ENCODE measurements at places on chromosomes 3 and 15.

GRCh38 chr15:95352631-95353187, 977.8 kb upstream of the NR2F2 start:
- DNase-seq = no peak

- DNase-seq = no peak
Measured at GRCh38 chr3:194042927-194043326, 93.0 kb upstream of the HES1 start.

- peak; percentile 5 for DNase-seq
Measured at GRCh38 chr15:89656116-89656815, 999 bp upstream of the KIF7 start.

DNA sequence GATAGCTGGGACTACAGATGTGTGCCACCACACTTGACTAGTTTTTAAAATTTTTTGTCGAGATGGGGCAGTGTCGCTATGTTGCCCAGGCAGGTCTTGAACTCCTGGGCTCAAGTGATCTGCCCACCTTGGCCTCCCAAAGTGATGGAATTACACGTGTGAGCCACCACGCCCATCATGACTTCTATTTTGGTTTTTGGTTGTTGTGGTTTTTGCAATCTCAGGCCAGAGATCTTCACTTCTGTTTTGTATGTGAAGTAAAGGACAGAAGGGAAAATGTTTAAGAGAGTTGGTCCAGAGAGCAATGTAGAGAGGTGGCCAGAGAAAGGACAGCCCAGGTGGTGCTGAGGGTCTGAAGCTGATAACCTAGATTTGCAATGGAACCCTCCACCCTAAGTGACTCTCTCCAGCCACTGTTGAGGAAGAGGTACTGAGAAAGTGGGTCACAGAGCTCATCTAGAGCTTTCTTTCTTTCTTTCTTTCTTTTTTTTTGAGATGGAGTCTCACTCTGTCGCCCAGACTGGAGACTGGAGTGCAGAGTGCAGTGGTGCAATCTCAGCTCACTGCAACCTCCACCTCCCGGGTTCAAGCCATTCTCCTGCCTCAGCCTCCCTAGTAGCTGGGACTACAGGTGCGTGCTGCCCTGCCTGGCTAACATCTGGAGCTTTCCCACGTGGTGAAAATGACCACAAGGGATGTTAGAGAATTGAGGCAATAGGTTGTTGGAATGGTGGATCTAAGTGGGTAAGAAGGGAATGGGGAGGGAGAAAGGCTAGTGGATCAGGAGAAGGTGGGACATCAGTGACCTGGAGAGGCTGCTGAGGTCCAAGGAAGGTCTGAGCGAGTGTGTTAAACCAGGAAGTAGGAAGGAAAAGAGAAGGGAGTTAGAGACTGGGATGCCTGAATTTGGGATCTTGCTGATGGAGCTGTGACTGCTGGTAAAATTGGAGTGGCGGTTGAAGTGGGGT, 22.4 kb upstream of the SEMA4B start:
- DNase-seq = no peak

DNA sequence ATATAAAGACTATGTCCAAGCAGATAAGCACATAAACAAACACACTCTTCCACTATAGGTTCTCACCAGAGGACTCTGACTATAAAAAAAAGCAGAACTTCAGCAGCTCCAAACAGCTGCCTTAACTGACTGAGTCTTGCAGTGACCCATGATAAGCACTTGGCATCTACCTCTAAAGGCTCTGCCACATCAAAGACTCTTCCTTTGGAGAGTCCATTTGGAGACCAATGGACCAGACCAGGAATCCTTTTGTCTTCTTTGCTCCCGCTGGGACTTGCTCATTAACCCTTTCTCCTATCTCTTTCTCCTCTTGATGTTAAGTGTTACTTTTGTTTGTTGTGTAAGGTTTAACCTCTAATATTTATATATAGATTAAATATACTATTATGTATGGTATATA, 424.1 kb downstream of the RSL24D1 start:
- no peak for DNase-seq

DNA sequence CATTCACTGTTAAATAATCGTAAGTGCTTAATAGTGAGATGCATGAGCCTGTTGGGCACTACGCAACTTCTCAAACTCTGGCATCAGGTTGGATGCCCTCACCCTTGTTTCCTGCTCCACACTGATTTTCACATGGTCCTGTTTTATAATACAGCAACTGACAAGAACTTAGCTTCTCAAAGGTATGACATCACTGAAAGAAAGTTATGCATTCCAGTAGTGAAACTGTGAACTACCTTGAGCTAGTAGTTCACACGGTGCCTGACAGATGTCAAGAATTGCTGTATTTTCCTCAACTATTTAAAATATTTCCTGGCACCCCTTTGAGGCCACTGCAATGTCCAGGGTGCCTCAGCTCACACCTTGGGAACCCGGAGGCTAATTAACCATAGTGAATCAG, 327.5 kb downstream of the RORA start:
- no peak for DNase-seq

DNA sequence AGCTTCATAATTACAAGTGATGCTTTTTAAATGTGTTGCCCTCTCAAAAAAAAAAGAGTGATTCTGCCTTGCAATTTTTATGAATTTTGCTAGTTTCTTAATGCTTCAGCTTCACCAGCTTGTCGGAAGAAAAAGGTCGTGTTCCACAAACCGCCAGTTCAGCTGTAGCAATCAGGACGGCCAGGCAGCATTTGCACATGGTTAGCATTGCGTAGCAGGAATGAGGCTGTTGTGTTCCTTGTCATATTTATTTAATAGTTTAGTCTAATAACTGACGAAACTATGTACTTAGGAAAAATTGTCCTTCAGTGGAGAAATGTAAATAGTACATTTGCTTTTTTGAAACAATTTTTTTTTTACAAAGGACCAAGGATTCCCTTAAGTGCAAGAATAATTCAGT, 64.9 kb upstream of the SELENOK start:
- DNase-seq = no peak

GRCh38 chr3:149975919-149976318, 5.2 kb upstream of the PFN2 start:
- DNase-seq = no peak

GRCh38 chr15:67570875-67571647, 28.6 kb downstream of the MAP2K5 start:
- no peak for DNase-seq

DNA sequence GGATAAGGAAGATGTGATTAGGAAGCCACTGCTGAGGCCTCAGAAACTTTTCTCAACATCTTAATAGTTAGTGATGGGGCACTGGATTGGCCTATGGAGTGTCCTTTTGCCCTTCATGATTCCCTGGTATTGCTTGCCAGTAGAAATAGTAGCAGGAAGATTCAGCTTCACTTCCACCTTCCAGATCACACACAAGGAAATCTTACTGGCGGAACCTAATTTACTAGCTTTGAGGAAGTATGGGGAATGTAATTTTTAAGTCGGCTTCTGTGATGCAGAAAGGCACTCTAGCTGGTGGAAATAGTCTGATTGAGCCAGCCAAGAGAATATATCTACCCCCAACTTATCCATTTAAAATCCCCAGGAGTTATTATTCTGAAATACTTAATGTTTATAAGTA, 46.5 kb downstream of the LPP start:
- no peak for DNase-seq

DNA sequence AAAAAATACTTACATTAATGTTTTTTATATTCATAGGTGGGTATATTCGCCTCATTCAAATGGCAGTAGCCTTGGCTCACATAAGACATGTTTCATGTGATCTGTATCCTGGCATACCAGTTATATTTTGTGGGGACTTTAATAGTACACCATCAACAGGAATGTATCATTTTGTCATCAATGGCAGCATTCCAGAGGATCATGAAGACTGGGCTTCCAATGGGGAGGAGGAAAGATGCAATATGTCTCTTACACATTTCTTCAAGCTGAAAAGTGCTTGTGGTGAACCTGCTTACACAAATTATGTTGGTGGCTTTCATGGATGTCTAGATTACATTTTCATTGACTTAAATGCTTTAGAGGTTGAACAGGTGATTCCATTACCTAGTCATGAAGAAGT, 3.5 kb downstream of the PDE12 start:
- DNase-seq = no peak

- DNase-seq = no peak
Measured at GRCh38 chr15:78327466-78327865, 12.7 kb upstream of the CRABP1 start.
